HT-29 (cell line): ENCODE measurements at places on chromosomes 3 and 15. TPM values are rescaled to one million over a fixed set of nuclear protein-coding genes. Genes with fewer than 3 reads are reported as not detected.

The SLC12A8 gene
- total RNA-seq: 57.8 and 61.3 TPM in 2 replicates

GRCh38 chr3:97871186-97871585 is 49.4 kb downstream of the CRYBG3 start:
- DNase-seq: no peak

DNA sequence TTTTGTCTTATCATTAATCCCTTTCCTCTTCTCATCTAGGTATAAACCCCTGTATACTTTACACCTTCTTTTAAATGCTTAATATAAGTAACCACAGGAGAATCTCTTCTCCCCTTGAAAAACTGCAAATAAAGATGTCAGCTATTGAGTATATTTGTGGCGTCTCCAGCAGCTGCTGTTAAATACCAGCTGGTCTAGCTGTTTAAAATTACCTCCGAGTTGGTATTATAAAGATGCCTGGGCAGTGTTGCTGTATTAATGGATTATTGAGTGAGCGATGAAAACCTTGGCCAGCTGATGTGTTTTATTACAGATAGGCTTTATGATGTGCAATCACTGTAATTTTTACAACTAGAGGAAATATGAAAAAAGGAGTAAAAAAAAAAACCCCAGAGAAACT is 388.1 kb downstream of the TBC1D5 start:
- no peak for DNase-seq

DNA sequence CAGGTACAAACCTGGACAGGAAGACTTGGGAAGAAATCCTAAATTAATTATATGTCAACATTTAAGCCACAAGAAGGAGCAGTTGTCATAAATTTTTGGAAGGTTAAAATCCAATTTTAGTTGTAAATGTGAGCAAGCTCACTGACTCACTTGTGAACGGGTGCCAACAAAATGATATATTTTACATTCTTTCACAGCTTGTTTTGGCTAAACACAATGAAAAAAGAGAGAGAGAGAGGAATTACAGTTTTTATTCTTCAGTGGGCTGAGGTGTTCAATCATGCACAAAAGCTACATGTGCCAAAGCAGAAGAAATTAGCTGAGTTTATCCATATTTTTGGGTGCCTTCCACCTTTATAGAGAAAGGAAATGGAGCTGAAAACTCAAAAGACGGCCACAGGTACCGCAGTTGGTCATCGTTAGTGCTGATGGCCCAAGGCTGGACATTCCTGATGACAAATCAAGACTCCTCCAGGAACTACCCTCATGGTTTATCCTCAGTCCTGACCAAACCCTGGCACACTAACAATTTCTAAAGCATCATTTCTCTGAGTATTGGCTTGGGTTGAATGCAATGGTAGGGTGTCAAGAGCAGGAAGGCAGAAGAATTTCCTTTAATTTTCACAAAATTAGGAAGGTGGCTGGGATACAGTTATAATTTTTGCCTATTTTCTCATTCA is 37.6 kb upstream of the WNT5A start:
- DNase-seq: no peak

The FEZF2 gene
- not detected in 2 replicates for total RNA-seq

DNA sequence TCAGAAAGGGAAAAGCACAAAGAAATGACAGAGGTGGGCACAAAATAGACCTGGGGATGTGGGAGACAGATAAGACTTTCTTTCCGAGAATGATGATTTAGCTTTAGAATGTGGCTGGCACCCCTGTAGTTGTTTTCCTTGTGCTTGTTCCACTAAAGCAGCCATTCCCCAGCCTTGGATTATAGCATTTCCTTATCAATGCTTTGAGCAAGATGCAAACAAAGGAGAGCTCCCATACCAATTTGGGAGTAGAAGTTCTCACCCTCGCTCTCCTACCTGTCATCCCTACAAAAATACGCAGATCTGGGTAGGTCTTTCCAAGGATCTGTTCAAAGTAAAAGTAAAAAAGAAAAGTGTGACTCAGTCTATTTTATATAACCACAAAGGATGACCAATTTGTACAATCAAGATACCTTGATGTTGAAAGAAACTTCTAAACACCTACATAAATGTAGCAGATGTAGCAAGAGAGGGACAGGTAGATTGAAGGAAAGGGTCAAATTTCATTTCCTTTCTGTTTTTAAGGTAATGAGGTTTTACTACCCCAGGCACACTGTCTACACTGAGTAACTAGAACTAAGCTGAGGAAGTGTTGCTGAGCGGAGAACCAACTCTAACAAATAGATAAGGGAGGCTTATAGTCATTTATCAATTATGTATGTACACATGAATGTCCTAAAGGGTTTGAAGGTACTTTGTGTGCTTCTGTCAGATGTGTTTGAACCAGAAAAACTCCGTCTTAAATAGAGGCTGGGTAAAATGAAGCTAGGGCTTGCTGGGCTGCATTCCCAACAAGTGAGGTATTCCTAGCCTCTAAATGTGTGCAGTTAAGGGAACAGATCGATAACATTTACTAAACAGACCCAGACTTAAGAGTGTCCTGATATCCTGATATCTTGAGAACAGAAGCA is 91.1 kb upstream of the LRRN1 start:
- DNase-seq: peak; percentile 16

The LINGO1 gene
- 0.16 and 0.31 TPM in 2 replicates for total RNA-seq

- no peak for DNase-seq
Measured at GRCh38 chr3:57003676-57004075, 56.8 kb upstream of the SPATA12 start.

DNA sequence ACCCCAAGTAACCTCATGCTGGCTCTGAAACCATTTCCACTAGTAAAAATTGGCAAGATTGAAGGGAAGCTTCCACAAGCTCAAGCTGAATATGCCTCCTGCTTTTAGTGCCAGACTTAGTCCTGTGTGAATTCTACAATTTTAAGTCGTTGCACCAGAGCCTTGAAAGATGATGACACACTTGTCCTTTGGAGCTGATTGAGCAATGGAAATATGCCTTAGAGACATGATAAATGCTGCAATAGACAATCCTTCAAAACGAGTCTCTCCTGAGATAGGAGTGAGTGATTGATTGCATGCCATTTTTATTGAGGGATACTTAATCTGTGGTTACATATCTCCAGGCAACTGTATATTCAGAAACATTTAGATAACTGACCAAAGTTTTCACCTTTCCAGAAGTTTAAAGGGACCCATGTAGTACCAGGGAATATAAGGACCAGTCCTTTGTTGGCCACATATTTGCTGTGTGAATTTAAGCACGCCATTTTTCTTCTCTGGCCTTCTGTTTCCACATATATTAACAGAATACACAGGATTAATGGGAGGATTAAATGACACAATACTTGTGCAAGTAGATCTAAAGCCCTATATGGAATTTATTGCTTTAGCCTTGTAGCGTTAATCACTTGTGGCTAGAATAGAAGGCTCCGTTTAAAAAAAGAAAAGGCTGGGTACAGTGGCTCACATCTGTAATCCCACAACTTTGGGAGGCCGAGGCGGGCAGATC is 65.1 kb downstream of the PPARG start:
- DNase-seq: no peak

The PDCD10 gene
- 38.4 and 65.7 TPM in 2 replicates for total RNA-seq
